HAP-1 (cell line): ENCODE measurements at places on chromosomes 4 and X.
A peak's percentile ranks its signal among the peaks of the same experiment; 100 is the strongest.

DNA sequence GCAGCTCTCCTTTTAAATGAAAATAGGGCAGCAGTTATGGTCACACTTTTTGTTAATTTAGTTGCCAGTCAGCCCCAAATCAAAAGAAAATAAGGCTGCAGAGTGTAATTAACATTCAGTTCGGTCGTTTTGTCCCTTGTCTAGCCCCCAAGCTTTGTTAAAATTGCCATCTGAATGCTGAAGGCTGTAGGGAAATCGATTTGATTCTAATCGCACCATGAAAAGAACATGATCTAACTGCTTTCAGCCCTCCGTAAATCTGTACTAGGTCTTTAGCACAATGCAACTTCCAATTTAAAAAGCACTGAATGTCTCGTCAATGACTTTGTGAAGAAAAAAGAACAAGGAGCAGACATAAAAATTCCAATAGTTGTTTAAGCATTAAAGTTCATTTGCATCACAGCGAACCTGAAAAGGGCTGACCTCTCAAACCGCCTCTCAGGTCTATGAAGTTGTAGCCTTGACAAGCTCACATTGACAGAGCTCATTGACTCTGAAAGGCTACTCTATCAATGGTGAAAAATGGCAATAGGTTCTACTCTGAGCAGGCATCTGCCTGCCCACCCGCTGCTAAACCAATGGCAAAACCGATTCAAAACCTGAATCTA, 48.9 kb downstream of the CHIC2 start:
- DNase-seq: peak; percentile 99

- no peak for DNase-seq
These were observed 10.0 kb downstream of the SH3BP2 start for GRCh38 chr4:2802618-2803531.

GRCh38 chr4:122917731-122918130, 4.7 kb downstream of the NUDT6 start:
- no peak for DNase-seq

DNA sequence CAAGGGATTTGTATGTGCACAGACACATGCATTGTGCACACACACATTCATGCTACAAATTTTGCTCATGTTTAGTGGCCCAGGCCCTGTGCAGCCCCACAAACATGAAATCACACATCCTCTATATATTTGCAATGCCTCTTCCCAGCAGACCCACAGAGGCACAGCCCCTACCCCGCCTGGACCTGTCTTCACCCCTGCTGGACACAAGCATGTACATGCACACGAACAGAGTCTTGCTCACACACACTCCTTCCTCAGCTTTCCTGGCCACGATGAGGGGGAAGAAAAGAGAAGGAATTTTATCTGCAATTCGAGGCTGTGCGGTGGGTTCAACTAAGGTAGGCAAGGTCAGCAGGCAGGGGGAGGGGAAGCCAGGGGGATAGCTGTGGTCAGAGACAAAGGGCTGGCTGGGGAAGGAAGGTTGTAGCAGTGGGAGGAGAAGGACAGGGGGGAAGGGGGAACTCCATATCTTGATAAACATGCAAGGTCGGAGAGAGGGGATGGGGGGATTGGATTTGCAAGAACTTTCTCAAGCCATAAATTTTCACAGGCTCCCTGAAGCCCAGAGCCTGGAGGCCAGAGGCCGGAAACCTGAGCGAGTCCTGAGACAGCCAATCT, 156.4 kb downstream of the EFNB1 start:
- no peak for DNase-seq

DNA sequence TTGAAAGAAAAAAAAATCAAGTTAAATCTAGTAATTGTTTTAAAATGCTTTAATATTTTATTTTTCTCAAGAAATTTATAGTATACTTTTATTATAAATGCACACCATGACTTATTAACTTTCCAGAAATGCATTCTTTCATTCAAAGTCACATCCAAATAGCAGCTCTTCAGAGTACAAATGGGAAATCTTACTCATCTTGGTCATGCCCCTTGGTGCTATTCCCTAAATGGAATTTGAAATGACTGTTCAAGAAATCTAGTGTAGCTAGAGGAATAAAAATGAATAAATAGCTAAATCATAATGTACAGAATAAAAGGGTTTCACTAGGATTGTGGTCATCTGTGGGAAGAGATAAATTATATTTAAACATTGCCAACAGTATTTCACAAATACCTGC, 1139.7 kb downstream of the PCDH18 start:
- no peak for DNase-seq

DNA sequence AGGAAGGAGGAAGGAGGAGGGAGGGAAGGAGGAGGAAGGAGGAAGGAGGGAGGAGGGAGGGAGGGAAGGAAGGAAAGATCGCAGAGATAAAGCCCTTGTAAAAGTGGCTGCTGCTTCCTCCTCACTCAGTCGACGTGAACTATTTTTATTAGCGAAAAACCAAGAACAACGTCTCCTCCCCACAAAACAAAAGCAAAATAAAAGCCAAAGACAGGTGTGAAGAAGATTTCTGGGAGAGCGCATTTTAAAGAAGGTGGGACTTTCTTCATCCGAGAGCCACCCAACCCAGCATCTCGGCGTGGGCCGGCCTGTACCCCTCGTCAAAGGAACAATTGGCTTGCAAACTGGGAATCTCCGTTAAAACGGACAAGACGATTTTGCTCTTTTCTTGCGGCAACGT, 40.7 kb upstream of the ASMTL start:
- DNase-seq: no peak

DNA sequence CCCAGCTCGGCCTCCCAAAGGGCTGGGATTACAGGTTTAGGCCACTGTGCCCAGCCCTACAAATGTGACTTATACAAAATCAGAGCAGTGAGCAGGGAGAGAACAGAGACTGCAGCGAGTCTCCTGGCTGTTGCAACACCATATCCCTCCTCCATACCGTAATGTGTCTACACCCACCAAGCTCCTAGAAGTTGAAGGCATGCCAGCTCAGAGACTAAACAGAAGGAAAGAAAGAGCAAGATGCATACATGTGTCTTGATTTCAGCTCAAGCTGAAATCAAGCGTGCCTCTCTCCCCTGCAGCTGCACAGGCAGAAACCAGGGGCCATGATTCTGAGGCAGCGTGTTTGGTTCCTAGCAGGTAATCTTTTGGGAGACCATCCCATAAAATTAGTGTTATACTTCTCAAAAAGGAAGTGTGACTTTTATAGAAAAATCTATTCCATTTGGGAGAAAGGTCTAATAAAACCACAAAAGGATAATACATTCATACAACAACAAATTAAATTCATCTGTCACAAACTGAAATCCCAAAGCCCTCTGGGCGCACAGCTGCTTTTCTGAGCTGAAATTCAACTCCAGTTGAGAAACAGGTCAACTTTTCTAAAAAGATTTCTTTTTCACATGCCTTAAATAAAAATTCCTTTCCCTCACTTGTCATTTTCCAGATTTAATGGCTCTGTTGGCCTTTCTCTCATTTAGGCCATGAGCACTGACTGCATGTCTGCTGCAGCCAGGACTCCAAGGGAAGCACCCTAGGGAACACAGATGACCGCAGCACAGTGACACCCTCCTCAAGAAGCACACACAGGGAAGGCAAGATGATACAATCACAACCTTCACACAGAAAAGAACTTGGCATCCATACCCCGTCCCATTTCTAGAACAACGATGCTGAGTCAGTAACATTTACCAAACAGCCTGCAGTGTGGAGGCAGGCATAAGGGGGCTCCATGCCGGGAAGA, 34.4 kb downstream of the AFAP1 start:
- peak; percentile 40 for DNase-seq

DNA sequence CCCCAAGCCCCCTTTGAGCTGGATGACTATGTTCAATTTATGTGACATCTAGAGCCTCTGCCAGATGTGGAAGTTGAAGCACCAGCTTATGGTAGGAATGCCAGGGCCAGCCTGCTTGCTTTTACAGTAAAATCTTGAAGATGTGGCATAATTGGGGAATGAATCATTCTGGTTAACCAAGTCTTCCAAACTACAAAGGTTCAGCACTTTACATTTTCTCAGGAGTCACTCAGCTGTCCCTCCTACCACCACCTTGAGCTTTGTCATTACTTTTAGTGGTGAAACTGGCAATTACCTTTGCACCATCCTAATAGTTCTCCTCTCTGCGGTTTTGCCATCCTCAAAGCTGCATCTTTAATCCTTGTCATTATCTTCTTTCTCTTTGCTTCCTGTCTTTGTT, 172.2 kb downstream of the HS6ST2 start:
- DNase-seq: no peak

DNA sequence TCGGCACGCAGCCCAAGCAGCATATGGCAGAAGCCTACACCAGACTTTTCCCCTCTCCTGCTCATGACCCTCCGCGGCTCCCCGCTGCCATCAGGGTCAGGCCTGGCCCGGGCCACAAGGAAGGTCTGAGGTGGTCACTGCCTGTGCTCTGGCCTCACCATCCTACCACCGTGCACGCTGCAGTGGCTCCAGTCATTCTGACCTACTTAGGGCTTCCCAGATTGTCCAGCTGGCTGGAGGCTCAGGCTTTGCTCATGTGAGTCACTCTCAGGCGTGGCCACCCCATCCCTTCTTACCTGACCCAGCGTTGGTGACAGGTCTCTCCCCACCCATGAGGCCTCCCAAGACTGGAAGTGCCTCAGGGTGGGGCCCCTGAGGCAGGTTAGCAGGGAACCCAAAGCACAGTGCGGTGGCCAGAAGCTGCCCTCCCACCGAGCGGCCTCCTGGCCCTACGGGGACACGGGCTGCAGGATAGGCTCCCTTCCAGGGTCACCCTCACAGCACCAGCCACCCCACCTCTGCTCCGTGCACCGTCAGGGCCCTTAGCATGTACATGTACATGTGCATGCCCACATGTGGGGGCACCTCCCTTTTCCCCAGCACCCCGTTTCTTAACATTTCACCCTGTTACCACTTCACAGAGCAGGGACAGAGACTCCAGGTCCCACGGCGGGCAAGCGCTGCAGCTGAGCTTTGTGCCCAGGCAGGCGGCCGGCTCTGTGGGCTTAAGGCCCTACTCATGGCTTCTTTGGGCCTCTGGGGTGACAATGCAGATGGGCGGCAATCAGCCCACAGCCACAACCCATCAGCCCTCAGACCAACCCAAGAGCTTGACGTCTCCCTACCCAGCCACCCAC, 2.2 kb downstream of the TREX2 start:
- no peak for DNase-seq
